ENCODE measurements at places on chromosomes 7 and 10.

DNA sequence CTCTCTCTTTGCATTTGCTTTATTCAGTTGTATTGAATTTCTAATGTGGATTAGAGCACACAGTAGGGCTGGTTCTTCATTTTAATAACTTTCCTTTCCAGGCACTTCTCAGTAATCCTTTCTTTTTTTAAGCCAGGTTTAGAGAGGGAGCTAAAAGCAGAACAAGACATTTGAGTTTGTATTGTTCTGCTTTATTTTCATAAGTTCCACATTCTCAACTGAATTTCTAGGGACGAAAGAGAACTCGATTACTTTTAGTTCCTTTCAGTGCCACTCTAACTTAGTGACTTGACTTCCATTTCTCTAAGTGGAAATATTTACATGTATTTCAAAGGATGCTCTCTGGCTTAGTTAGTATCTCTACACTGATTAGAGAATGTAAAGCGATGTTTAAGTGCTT, 145.6 kb downstream of the EXOC4 start:
- no peak for DNase-seq

- DNase-seq = no peak
These were observed 31.6 kb downstream of the ASZ1 start for GRCh38 chr7:117395743-117396142.

GRCh38 chr10:92031580-92031979, 108.0 kb downstream of the BTAF1 start:
- DNase-seq = no peak

GRCh38 chr7:140297192-140297591, 101.1 kb downstream of the SLC37A3 start:
- no peak for DNase-seq

GRCh38 chr7:37493123-37493522, 44.5 kb upstream of the ELMO1 start:
- no peak for DNase-seq

- no peak for DNase-seq
These were observed 20.5 kb downstream of the ANKRD16 start for GRCh38 chr10:5869156-5869555.

DNA sequence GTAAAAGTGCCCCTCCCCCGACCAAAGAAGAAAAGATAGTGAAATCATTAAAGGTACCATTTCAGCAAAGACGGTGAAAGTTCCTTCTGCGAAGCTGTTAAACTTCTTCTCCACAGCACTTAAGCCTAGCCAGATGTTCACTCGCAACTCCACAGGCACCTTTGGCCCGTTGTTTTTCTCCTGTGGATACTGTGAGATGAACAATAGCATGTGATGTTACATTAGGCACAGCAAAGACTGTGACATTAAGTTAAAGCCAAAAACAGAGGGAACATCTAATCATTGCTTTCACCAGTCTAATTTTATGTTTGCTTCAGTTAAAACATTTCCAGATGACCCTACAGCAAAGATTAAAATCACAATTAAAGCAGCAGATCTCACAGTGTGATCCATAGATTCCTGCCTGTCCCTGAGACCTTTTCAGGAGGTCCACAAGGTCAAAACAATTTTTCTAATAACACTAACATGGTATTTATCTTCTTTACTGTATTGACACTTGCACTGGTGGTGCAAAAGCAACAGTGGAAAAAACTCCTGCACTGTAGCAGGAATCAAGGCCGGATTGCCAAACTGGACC, 112.5 kb downstream of the MYOF start:
- DNase-seq = no peak

GRCh38 chr7:134212576-134213546, 85.7 kb downstream of the LRGUK start:
- no peak for DNase-seq

DNA sequence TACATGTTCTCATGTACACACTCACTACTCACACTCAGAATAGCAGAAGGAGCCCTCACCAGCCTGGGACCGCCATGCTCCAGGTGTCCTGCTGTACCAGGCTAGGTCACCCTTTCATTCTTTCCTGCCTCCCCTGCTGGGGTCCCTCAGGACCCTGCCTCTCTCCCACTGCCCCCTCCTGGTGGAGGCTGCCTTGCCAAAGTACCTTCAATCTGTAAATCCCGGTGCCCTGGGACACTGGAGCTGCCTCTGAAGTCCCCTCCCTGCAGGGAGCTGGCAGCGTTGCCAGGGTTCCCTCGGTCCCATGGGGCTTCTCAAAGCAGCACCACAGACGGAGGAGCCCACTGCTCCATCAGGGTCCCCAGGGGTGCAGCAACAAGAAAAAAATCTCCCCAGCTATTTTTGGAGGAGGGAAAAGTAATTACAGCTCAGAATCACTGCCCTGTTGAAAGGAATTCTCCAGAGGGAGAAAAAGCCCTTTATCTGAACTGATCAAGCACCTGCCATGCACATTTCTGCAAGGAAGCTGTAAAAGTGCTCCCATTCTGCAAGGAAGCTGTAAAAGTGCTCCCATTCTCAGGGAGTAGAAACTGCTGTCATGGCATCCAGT, 259.9 kb downstream of the PTPRN2 start:
- DNase-seq = no peak

DNA sequence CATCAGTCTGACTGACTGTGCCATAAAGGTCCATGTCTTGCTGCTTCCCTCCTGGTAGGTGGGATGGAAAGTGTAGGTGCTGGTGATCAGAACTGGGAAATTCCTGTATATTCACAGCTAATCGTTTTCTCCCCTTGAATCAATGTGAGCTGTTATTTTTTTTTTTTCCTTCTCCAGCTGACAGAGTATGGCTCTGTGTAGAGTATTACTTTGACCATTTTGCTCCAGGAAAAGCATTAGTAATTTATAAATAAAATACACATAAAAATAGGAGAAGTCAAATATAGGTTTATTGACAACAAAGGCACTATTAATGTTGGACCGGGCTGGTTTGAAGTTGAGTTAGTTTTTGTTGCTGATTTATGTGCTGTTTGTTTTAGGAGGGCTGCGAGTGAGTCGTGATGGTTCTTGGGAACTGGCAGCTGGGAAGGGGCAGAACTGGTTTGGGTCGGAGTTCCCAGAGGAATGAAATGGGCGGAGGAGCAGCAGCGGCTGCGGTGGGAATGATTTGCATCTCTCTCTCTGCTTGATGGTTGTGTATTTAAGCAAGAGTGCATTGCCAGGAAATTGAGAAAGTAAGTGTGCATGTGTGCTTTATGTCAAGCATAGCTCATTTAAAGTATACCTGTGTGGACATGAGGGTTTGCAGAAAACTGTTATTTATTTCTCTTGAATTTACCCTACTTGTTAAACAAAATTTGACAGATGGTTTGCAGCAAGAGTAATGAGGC, 80.9 kb downstream of the LRMDA start:
- peak; percentile 16 for DNase-seq

- peak; percentile 55 for DNase-seq
These were observed 116.8 kb upstream of the PRSS1 start for GRCh38 chr7:142632271-142633134.

GRCh38 chr10:34585422-34586112, 229.5 kb downstream of the PARD3 start:
- no peak for DNase-seq

GRCh38 chr7:47357361-47357760, 224.6 kb downstream of the TNS3 start:
- no peak for DNase-seq

DNA sequence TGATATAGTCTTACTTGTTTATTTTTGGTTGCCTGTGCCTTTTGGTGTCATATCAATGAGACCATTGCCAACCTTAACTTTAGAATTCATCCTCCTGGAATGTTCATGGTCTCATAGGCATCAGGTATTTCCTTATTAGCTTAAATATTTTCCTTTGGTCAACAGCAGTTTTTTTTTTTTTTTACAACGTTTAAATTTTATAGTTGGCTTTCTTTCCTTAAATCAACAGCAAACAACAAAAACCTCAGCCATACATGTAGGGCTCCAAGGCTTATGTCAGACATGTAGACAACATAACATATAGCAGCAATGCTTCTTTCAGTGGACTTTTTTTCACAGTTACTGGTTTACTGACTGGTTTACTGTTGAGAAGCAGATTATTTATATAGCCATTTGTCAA, 22.7 kb downstream of the ENTPD7 start:
- DNase-seq = no peak

DNA sequence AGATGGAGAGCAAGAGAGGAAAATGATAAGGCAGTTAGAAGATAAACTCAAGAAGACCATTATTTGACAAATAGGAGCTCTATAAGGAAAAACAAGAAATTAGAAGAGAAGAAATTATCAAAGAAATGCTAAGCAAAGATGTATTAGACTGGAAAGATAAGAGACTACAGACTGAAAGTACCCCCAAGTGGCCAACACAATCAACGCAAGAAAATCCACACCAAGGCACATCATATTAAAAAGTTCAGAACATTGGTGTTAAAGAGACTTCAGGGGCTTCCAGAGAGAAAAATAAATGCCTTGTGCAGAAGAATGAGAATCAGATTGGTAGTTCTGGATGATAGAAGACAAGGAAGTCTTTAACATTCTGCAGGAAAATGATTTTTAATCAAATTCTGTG, 46.0 kb downstream of the SH2D4B start:
- no peak for DNase-seq

GRCh38 chr7:68700414-68700813, 897.9 kb upstream of the AUTS2 start:
- no peak for DNase-seq

- no peak for DNase-seq
These were observed 5.2 kb downstream of the CCNY start for GRCh38 chr10:35341521-35341920.

GRCh38 chr10:102408728-102409603, 9.6 kb downstream of the PSD start:
- no peak for DNase-seq

DNA sequence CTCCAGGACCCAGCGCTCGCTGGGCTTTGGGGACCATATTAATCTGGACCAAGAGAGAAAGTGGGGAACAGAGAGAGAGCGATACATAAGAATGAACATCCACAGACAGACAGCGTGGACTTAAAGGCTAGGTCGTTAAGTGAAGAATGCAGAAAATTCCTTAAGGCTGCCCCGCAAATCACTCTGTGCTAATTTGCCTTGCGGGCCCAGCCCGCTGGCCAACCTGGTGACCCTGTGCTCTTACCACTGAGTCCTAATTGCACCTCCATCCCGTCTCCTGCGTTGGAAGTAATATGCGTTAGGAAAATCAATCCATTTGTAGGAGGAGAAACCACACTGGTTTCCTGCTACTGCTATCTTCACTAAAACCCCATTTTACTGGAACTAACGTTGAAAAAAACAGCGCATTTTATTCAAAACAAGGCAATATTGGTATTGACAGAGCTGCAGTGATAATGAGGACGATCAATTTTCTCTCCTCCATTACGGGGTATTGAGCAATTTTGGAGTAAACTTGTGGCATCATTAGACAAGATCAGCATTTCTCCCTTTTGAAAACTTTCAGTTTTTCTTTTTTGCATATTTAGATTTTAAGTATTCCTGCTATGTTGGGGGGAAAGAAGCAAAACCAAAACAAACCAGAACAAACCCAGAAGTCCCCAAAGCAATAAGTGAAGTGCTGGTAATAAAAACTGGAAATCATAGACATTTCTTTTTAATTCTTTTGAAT, 85.2 kb downstream of the WDFY4 start:
- no peak for DNase-seq

- no peak for DNase-seq
These were observed 63.5 kb downstream of the UBE2H start for GRCh38 chr7:129889133-129889844.

DNA sequence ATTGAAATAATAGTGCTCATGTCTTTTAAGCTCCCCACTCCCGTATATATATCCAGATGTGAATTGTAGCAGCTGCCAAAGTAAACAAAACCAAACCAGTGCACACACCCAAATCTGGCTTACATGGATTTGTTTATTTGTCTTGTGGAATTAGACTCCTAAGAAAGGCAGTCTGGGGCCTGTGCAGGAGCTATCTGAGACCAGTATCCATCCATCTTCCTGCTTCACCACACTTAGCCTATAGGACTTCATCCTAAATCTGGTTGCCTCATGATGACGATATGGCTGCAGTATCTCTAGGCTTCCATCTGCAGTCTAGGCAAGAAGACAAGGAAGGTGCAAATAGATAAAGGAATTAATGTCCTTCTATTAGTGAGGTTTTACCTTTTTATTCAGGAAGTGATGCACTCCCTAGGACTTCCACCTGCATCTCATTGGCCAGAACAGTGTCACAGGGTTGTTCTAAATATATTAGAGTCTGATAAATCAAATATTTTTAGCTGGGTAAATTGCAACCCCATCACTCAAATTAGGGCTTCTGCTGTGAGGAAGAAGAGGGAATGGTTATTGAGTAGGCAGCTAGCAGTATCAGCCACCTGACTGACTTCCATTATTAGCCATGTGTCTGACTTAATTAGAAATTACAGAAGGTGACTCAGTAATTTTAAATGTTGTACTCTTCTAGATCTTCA, 6.0 kb downstream of the WIPF3 start:
- no peak for DNase-seq

DNA sequence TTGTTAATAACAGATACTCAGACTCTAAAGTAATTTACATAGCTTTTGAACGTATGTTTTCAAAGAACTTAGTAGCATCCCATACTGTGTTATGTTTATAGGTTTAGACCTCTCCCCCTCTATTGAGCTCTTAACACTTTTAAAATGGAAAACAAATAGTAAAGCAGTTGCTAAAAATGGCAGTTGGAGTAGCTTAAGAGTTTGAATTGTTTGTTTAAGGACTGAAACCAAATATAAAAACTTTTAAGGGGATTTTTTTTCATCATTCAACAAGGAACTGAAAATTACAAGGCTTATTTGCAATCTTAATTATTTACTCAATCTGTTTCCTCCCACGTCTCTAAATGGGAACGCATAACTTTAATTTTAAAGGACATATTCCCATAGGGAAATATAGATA, 1.6 kb upstream of the SPAG6 start:
- no peak for DNase-seq

- peak; percentile 76 for DNase-seq
These were observed 575.2 kb downstream of the KCNMA1 start for GRCh38 chr10:77062381-77062780.

- peak; percentile 47 for DNase-seq
These were observed 124.5 kb downstream of the SLC16A9 start for GRCh38 chr10:59585046-59585700.

DNA sequence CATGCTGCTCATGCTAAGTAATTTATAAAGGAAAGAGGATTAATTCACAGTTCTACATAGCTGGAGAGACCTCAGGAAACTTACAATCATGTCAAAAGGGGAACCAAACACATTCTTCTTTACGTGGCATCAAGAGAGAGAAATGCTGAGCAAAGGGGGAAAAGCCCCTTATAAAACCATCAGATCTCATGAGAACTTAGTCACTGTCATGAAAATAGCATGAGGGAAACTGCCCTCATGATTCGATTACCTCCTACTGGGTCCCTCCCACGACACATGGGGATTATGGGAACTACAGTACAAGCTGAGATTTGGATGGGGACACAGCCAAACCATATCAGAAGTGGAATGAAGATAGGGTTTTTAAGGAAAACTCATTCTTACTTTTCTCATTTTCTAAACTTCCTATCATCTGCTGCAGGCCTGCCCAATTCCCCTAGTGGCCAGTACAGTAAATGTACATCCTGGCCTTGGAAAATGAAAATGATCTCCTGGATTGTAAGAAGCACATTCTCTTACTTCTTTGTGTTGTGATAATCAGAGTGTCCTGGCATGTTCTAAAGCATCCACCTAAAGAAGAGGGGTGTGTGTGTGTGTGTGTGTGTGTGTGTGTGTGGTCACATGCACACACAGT, 421.5 kb downstream of the LRMDA start:
- no peak for DNase-seq

Measured in mammary epithelial cell (primary cell).